ENCODE measurements at places on chromosomes 2 and 18.

DNA sequence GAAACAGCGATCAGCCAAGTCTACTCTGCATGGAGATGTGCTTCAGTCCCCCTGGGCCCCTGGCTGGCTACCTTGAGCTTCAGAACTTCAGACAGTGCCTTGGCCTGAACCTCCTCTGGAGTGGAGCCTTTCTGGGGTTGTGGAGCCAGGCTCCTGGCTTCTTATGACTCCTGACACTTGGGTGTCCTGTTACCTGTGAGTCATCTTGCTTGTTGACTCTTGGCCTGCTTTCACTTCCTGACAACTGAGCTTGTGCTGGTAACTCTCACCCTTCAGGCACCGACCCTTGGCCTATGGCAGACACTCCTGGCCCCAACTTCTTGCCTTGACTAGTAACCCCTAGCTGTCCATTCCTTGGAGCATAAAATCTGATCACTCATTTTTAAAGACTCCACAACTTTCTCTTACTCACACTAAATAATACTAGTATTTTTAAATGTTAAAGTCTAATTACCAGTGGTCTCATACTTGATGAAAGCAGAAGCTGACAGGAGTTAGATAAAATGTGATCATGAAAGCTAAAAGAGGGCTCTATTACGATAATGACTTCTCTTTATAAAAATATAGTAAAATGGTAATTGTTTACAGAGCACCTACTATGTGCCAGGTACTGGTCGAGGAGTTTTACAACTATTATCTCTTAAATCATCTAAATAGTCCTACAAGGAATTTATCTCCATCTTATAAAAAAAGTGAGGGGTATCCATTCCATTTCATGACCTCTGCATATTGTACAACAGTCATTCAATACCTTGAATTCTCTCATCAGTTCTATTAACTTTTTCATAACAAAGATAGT is 46.3 kb upstream of the VIT start:
- DNase-seq: peak; percentile 4

DNA sequence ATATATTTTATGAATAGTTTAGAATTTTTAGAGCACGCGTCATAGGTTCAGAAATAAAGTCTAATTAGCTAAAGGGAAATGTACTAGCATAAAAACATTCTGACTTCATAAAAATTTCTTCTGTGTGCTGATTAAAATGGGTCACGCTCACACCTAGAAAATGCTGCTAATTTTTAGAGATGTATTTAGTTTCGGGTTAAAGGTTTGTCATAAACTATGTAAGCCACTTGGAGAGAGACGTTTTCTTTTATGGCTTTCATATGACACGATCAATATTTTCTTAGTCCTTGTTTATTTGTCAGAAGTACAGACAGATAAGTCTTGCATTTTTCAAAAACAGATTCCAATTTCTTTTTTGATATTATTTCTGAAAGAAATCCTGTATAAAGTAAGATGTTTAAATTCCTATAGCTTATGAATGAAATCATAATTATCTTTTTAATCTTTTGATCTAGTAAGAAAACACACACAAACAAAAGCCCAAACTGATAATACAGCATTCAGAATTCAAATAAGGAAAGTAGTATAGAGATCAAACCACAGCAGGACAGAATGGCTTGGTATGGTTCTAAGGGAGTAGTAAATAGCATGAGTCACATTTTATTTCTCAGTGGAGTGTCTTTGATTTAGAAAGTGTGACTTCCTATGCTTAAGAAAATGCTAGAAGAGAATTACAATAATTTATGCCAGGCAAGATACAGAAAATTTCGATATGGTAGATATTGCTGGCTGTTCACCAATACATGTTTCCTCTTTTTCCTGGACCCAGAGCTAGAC is 236.6 kb downstream of the GPD2 start:
- DNase-seq: no peak

GRCh38 chr2:109349503-109350465 is 220.8 kb downstream of the SH3RF3 start:
- no peak for DNase-seq

- no peak for DNase-seq
These were observed 25.3 kb downstream of the TRAK2 start for GRCh38 chr2:201425952-201426351.

GRCh38 chr18:76234676-76235060 is 260.4 kb downstream of the ZNF516 start:
- DNase-seq: no peak

DNA sequence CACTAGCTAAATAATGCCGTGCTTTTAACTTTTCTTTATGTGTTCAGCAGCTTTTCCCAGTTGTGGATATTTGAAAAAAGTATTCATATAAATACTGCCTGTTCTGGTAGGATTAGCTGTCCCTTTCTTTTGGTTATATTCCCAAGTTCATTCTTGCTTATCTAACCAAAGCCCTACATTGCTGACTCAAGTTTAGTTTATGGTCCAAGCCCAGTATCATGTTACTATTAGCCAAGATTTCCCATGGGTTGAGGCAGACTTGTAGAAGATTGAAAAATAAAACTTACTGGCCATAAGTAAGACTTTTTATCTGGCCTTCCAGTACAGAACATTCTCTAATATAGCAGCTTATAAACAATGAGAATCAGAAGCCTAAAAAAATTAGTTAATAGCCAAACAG is 49.7 kb upstream of the NFE2L2 start:
- DNase-seq: no peak

DNA sequence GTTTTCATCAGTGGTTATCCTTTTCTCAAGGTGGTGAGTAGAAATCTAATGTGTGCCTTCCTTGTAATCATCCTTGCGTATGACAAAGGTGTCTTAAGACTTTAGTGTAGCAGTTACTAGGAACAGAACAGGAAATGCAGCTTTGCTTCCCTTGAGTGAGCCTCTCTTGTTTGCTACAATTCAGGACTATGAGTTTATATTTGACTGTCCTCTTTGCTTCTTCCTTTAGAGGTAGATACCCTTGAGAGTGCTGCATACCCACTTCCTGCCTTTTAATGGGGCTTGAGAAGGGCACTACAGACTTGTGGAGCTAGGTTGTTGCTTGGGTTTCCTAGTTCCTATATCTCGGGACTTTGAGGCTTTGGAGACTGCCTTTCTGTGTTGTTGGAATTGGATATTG is 3.8 kb downstream of the KCNJ13 start:
- DNase-seq: no peak
